ENCODE measurements at places on chromosomes 11 and 22.

DNA sequence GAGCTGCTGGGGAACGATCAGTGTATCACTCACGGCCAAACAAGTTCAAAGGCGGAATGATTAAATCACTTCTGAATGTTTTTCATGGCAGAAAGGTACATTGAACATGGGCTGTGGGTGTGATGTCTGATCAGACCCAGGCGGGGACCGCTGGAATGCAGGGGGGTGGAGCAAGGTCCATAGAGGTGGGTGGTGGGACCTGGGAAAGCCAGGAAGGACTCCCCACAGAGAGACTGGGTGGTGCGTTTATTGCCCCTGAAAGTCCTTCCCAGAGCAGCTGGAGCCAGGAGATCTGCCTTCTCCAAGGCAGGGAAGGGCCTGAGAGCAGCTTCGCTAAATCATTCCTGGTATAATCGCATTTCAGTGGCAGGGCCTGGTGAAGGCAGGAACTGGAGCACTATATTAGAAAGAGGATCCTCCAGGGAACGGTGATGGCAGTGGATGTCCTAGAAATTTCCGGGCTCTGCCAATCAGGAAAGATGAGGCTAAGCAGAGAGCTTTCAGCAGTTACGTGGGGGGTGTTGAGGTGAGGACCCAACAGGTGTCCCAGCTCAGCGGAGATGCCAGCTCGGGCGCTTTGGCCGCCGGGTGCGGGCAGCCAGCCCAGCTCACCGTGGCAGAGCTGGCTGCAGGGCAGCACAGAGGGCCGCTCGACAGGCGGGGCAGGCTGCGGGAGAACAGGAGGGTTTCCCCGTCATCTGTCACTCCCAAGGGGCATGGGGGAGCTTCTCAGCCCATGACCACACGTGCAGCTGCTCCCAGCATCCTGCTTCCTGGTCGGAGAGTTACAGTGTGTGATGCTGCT, 271.7 kb downstream of the CTTN start:
- no peak for DNase-seq

- peak; percentile 84 for DNase-seq
Measured at GRCh38 chr11:15911377-15912044, 444.8 kb downstream of the SOX6 start.

- no peak for DNase-seq
Measured at GRCh38 chr22:29377979-29378378, 10.4 kb downstream of the AP1B1 start.

- DNase-seq = no peak
Measured at GRCh38 chr11:79059141-79059540, 381.7 kb downstream of the TENM4 start.

DNA sequence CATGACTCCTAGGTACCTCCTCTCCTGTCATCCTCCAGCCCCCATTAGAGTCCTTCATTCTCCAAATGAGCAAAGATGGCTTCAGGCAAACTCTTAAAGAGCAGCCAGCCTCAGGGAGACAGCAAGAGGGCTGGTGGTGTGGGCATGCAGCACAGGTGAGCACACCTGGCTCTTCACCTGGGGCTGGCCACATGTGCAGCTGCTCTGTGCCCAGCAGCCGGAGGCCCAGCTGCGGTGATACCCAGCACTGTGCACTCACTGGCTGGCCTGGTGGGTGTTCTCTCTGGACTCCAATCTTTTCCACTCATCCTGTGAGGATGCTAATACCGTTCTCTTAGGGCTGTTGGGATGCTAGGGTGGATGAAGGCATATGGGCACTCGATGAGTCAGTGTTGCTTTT, 106.1 kb upstream of the PARVA start:
- DNase-seq = no peak

- no peak for DNase-seq
Measured at GRCh38 chr11:88507771-88508417, 170.4 kb upstream of the CTSC start.

- DNase-seq = no peak
Measured at GRCh38 chr11:13033760-13034533, 24.8 kb downstream of the RASSF10 start.

DNA sequence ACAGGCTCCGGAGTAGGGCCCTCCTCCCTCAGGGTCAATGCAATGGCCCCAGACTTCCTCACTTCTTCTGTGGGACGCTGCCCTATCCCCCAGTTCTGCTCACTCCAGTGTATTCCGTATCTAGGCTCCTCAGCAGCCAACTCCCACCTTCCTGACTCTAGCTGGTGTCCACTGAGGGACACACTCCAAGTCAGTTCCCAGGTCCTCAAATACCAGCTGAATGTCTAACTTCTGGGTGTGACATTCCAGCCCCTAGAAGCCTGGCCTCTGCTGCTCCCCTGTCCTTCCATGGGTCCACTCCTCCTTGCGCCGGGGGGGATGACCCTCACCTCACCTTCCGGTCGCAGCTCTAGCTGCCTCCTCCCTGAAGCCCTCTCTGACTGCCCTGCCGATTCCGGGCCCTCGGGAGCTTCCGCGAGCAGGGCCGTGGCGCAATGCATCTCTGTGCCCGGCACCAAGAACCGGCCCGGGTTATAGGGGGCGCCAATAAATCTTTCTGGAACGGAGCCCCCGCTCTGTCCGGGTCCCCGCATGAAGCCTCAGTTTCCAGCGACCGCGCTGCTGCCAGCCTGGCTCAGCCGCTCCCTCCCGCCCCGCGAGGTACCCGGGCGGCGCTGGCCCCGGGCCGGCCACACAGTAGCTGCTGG, 15.4 kb downstream of the BAD start:
- DNase-seq = peak; percentile 82

- no peak for DNase-seq
Measured at GRCh38 chr11:95269036-95269819, 38.2 kb upstream of the SESN3 start.

DNA sequence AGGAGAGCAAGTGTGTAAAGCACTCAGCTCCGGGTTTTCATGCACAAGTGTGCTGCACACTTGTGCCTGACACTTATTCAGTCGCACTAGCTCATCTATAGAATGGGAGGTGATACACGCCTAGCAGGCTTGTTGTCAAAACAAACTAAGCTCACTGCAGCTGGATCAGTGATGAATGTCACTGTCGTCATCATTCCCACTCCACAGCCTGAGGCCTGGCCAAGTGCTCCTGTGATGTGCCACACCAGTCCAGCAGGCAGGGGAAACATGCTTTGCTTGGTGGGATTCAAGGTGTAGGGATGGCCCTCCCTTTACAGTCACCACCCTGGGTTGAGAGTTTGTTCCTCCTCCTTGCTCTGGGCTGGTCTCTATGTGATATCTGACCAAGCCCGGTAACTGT, 6.8 kb downstream of the MPST start:
- DNase-seq = no peak

- DNase-seq = no peak
Measured at GRCh38 chr11:32186118-32186517, 95.2 kb downstream of the RCN1 start.

DNA sequence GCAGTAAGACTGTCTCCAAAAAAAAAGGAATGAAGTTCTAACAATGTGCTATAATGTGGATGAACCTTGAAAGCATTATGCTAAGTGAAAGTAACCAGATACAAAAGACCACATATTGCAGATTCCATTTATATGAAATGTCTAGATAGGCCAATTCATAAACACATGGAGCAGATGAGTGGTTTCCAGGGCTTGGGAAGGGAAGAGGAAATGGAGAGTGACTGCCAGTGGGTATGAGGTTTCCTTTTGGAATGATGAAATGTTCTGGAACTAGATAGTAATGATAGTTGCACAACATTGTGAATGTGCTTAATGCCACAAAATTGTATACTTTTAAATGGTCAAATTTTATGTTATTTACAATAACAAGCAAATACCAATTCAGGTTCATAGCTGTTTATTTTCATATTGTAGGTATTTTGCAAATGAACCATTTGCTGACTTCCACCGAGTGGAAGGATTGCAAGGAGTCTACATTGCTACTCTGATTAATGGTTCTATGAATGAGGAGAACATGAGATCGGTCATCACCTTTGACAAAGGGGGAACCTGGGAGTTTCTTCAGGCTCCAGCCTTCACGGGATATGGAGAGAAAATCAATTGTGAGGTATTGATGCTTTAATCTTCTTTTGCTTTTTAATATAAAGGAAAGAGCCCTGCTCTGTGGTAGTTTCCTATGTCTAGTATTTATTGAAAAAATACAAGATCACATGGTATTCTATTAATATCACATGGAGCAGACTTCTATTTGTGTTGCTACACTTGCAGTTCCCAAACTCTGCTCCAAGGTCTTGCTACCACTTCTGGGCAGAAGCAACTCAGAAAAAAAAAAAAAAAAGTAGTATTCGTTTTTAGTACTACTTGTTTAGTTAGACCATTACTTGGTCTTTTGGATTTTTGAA, 67.7 kb upstream of the SORL1-AS1 start:
- DNase-seq = peak; percentile 40

DNA sequence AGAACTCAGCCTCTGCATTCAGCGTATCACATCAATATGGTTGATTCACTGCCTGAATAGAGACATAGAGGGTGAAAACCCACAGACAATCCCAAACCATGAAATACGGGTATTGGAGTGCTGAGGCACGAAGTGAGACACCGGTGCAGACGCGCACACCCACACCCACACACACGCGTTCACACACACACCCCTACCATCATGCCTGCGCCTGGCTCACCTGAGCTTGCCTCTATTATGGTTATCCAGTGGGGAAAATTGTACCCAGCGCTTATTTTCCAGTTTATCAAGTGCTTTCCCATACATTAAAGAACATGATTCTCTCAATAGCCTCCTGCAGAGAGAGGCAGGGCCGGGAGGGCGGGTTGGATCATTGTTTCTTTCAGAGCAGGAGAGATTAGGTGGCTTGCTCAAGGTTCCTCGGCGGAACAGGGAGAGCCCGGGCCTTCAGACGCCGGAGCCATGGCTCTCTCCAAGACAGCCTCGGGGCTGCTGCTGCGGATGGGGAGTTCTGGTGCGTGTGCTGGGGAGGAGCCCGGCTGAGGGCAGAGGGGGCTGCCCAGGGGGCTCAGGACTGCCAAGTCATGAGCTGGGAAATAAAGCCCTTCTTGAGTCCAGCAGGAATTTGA, 78.9 kb upstream of the THY1 start:
- no peak for DNase-seq

GRCh38 chr11:79205786-79206185, 235.0 kb downstream of the TENM4 start:
- DNase-seq = no peak

GRCh38 chr22:28241656-28242290, 322.7 kb upstream of the PITPNB start:
- no peak for DNase-seq

- peak; percentile 93 for DNase-seq
Measured at GRCh38 chr11:99505316-99505715, 484.6 kb downstream of the CNTN5 start.
